ENCODE measurements at places on chromosomes 2 and 18.

- no peak for DNase-seq
These were observed 44.5 kb downstream of the PKDCC start for GRCh38 chr2:42092084-42092996.

DNA sequence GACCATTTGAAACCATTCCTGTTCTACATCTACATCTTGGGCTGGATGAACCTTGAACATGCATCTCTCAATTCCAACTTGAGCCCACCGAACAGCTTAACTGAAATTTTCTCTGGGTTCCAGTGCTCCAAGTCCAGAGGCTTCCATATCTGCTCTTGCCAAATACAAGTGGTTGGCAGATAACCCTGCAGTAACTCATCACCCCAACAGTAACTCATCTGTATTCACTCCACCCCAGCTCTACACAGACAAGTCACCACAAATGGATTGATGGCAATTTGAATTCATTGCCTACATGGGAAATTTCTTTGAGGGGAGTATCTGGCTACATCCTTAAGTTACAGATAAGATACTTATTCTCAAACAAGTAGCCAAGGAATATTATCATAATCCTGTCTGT, 502.4 kb upstream of the TNP1 start:
- DNase-seq = no peak

DNA sequence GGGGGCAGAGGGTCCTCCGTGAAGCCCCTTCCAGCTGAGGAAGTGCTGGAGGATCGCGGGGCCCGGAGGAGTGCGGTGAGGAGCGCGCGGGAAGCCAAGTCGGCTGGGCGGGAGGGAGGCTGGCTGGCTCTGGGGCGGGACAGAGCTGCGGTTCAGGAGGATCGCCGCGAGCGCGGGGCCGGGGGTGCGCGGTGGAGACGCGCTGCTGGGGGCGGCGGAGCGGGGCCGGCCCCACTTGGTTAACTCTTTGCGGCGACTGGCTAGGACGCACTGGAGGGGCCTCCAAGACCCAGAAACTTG, 464 bp downstream of the CYBRD1 start:
- DNase-seq = no peak

DNA sequence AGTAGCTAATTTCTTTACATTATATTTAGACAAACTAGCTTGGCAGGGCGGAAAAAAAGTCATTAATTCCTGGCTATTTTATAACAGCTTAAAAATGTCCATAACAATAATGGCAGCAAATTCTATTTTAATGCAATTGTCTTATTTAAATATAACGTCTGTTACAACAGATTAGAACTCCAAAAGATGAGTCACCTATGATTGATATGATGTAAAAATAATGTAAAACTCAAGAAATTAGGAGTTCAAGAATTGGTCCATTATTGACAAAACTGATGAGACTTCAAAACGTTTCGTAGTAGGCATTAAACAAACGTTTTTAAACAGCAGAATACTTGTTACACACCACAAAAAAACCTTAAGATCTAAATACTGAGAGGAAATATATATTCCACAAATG, 2.7 kb downstream of the XPO1 start:
- DNase-seq = no peak

DNA sequence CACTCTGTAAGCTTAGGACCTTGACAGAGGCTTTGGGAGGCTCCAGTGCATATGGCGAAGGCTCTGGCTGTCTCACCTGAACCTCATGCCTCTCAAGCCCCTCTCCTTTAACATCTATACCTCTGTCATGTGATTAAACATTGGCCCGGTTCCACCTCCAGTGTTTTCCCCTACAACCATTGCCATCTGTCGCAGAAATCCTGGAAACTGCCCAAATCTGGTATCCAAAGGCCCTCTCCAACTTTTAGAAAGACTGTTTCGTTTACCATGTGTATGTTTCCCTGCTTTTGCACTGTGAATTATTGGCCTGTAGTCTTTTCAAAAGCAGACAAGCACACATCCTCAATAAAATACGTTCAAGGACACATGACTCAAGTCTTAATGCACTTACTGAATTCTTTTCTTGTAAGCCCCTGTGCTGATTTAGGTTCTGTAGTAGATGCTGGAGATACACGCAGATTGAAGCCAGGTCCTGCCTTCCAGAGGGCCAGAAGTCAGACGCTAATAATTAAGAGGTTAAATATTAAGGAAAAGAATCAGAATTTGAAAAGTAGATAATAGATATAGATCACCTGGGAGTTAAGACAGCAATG, 386.4 kb upstream of the SLC14A2 start:
- DNase-seq = no peak

DNA sequence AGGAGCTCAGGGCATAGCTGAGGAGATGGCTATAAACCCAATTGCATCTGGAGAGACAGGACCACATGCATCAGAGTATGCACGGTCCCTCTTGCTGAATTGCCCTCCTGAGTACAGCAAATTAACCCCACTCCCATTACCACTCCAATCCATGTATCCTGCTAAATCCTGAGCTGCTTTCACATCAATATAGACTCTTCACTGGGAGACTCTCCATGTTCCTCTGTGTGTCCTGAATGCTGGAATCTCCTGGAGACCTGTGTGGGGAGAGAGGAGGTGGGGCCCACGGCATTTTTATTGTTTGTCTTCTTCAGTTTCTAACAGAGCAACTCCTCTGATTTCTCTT, 41.6 kb downstream of the THNSL2 start:
- no peak for DNase-seq

DNA sequence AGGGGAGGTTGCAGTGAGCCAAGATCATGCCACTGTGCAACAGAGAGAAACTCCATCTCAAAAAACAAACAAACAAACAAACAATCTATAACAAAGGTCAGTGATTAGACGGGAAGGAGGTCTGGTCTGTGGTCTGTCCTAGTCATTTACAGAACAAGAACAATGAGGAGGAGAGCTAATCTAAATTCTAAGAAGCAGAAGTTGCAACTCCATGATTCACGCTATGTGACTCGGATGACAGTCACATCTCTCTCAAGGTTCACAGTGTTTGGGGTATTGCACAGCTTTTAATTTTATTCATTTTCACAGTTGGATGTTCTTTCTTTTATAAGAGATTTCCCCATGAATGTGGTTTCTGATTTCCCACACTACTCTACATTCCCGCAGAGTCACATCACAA, 218.7 kb upstream of the PIEZO2 start:
- DNase-seq = no peak

GRCh38 chr18:74745633-74746403, 148.1 kb downstream of the ZNF407 start:
- DNase-seq = no peak

DNA sequence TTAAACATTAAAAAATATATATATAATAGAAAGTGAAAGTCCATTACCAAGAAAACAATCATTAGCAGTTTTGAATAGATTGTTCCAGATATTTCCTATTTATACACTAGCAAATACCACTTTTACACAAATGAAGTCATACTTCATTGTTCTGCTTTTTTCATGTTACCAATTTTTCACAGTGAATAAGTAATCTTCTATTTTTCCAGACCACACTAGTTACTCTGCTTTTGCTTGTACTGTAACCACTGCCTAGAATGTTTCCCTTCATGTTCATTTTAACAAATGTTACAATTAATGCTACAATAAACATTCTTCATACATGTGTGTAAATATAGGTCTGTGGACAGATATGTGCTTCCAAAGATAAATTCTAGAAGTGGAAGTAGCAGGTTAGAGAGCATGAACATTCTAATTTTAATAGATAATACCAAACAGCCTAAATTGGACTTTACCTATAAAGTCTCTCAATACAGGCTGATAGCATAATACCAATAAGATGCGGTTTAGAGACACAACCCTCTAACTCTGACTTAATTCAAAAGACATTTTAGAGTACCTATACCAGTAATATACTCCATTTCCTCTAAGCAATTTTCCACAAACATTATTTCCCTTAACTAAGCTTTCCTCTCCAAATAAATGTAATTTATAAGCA, 17.0 kb downstream of the ITSN2 start:
- no peak for DNase-seq

- DNase-seq = no peak
These were observed 39.2 kb downstream of the ABCG8 start for GRCh38 chr2:43877782-43878464.

DNA sequence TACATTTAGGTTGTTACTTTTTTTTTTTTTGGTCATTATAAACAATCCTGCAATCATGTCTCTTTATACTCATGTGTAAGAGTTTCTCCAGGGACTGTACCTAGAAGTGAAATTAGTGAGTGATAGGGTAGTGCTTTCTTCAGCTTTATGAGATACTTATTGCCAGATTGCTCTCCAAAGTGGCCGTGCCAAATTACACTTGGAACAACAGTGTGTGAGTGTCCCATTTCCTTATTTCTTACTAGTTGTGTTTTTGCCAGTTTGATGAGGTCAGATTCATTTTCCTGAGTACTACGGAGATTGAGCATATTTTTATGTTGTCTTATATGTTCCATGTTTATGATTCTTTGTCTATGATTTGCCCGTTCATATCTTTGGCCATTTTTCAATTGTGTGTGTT, 39.2 kb downstream of the GALNT1 start:
- DNase-seq = no peak
